Neural crest cell (in vitro differentiated cells): ENCODE measurements at places on chromosomes 6 and 20. TPM values are rescaled to one million over a fixed set of nuclear protein-coding genes. Genes with fewer than 3 reads are reported as not detected.

GRCh38 chr20:20761301-20761700 is 48.9 kb upstream of the RALGAPA2 start:
- no peaks in the 10 kb centered on the region for H3K36me3 ChIP-seq
- H3K27ac ChIP-seq, result no peak overlapping the region
- DNase-seq, result no peak
- peaks cover 4% of the 10 kb centered on the region for H3K27me3 ChIP-seq

DNA sequence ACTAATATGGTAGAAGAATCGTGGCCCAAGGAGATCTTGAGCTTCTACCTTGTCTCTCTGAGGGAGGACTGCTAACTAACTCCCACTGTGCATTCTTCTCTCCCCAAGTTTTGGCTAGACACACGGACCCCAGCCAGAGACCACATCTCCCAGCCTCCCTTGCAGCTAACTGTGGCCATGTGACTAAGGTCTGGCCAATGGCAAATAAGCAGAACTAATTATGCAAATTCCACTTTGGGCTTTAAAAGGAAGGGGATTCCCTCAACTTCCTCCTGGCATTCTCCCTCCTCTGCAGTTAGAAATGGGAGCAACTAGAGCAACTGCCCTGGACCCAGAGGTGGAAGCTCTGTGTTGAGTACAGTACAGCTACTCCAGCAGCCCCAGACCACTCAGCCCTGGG is 15.4 kb downstream of the BPIFA2 start:
- peaks cover 2% of the 10 kb centered on the region for H3K27me3 ChIP-seq
- H3K4me3 ChIP-seq, result no peak overlapping the region
- no peaks in the 10 kb centered on the region for H3K36me3 ChIP-seq
- no peaks in the 10 kb centered on the region for H3K4me1 ChIP-seq
- DNase-seq, result no peak

GRCh38 chr6:32973144-32974015 is 5.0 kb downstream of the BRD2 start:
- H3K36me3 ChIP-seq, result peaks cover 64% of the 10 kb centered on the region
- DNase-seq, result no peak
- H3K27me3 ChIP-seq, result peaks cover 49% of the 10 kb centered on the region

DNA sequence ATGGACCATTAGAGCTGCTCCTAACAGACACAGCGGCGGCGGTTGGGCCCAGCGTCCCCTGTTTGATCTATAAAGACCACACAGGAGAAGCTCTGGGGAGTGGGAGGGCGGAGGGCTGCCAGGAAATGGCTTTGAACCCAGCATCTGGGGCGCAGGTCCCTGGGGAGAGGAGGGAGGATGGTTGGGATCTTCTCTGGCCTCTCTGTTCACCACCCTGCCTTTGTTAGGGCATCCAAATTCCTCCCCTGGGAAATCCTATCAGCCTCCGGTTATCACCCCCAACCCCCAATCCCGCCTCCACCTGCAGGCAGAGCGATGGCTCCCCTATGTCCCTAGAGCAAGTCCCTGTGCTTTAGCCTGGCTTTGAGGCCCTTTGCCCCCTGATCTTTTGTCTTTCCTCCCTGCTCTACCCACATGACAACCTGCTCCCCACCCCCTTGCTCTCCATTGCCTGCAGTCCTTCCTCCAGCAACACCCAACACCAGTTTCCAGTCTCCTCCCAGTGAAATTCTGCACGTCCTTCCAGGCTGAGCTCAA is 7.1 kb downstream of the XKR7 start:
- H3K27me3 ChIP-seq, result peaks cover 40% of the 10 kb centered on the region
- no peak overlapping the region for H3K27ac ChIP-seq
- H3K36me3 ChIP-seq, result no peaks in the 10 kb centered on the region
- peaks cover 16% of the 10 kb centered on the region for H3K4me1 ChIP-seq

DNA sequence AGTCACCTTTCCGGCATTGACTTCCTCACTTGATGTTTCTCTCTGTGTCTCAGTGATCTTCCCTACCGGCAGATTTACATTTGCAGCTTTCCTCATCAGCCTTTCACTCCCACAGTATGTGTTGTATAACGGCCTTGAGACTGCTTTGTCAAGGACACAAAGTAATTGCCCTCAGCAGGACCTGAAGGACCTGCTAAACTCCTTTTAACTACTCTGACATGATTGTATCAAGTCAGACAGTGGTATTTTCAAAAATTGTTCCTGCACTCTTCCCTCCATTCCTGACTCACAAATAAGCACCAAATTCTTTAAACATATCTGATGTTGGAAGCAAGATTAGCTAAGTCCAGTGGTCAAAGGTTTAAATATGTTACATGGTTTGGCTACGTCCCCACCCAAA is 62.4 kb downstream of the PDE10A start:
- peak overlapping the region; percentile 3 for H3K27ac ChIP-seq
- H3K4me1 ChIP-seq, result peaks cover 25% of the 10 kb centered on the region

DNA sequence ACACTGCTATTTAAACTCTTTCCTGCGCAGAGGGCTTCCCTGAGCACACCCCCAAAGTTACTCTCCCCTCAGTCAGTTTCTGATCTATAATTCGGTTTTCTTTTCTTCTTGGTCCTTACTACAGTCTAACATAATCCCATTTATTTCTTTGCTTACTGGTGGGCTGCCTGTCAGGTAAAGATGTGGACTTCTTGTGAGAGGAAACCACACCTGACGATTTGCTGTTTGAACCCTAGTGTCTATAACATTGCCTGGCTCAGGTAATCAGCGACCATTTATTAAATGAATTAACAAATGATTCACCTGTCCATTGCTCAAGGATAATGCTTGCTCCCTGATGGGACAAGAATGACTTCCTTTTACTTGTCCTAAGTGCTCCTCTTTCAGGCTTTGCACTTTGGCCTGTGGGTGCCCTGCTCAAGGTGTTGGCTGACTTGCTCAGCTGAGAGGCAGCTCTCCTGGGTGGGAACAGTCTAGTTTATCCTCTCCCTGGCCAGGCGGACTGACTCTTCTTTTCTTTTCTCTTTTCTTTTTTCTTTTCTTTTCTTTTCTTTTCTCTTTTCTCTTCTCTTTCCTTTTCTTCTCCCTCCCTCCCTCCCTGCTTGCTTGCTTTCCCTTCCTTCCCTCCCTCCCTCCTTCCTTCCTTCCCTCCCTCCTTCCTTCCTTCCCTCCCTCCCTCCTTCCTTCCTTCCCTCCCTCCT is 233.1 kb downstream of the BCAS1 start:
- H3K27ac ChIP-seq, result peak overlapping the region; percentile 76
- no peaks in the 10 kb centered on the region for H3K36me3 ChIP-seq
- no peak overlapping the region for H3K4me3 ChIP-seq
- H3K4me1 ChIP-seq, result peaks cover 4% of the 10 kb centered on the region

Gene SH3BGRL2
- total RNA-seq, result 11.1 and 11.8 TPM in 2 replicates
